ENCODE measurements at places on chromosomes 7 and 10. TPM values are rescaled to one million over a fixed set of nuclear protein-coding genes. Genes with fewer than 3 reads are reported as not detected.

GRCh38 chr10:74276416-74276815 is 125.4 kb downstream of the ADK start:
- DNase-seq: no peak

DNA sequence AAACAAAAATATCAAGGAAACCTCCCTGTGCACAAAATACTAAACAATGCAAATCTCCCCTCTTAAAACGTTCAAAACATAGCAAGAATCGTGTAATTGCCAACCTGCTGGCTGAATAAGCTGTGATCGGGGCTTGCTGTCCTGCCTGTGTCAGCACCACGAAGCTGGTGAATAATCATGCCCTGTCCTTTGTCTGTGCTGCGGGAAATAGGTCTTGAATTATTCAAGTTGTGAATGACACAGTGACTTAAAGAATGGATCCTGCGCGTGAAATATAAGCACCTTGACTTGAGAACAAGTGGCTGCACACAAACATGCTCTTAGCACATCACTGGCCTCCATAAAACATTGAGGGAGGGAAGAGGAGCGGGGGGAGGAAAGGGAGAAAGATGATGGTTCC is 130.2 kb downstream of the OAT start:
- no peak for DNase-seq

DNA sequence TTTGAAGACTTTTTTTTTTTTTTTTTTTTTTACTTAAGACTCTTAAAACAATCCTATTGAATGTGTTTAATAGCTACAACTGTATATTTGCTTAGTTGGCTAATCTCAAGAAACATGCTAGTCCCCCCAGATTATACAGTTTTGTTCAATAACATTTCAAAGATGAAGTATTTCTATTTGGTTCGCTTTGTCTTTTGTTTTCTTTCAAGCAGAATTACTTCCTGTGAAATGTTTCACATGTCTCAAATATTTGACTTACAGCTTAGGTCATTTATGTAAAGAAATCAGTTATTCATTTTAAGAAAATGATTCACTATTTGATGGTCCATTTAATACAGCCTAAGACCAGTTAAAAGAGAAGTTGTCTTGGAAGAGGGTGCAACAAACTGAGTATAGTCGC is 12.8 kb upstream of the LAMB1 start:
- no peak for DNase-seq

DNA sequence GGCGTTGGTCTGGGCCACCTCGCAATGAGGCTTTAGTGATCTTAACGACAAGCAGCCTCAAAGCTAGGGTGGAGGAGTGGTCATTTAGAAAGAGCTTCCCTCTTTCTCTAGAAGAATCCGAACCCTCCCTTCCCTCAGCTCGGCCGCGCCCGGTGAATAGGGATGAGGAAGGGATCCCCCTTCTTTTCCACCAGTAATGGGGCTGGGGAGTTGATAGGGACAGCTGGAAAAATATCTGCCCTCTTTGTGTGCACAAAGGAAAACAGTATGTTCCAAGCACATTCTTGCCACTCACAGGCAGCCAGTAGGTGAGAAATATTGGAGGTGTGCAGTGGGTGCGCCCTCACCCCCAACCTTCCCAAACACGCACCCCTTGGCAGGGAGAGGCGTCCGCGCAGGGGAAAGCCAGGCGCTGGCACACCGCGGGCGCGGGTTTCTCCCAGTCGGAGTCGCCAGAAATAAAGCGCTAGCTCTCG is 6.5 kb downstream of the DLX5 start:
- no peak for DNase-seq

DNA sequence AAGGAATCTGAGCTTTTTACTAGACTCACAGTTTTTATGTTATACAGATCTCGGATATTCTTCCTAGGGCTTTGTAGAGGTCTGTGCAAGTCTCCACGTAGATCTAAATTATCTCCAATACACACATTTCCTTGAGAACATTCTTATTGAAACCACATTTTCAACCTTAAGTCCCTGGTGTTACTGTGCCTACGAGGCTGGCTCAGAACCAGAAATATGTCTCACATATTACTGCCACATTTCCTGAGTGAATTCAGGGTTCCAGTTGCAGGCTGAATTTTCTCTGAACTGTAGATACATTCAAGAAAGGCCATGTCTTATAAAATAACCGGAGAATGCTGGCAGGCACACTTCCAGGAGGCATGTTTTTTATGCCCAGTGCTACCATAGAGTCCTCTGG is 46.5 kb downstream of the INHBA start:
- DNase-seq: no peak

- DNase-seq: no peak
Observed at GRCh38 chr7:26190417-26190869, 10.1 kb downstream of the HNRNPA2B1 start.

GRCh38 chr7:105594034-105594433 is 12.7 kb upstream of the EFCAB10 start:
- no peak for DNase-seq

DNA sequence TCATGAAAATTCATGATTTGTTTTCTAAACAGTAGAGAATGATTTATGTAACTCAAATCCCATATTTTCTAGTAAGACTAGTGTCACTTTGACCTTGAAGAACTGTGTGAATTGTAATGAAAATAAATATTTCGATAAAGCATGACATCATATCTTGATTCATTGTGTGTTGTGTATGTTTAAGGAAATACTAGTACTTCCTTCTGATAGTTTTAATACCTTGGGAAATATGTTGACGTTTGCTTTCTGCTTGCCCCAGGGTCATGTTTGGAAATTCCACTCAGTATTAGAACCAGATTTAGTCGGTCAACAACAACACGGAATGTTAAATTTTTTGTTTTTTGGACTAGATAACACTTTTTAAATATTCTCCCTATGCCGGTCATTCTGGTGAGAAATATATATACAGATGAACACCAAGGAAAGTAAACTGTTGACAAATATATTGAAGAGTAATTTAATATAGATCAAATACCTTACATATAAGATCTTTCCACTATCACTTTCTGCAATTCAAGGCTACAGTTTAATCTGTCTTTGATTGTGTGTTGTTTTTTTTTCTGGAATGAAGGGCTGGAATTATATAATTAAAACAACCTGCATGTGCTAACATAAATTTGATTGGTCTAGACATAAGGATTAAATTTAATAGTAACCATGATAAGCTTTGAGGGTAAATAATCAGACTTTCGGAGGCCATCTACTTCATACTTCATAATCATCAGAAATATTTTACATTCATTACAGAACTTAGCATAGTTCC is 126.2 kb downstream of the MDFIC start:
- DNase-seq: no peak

DNA sequence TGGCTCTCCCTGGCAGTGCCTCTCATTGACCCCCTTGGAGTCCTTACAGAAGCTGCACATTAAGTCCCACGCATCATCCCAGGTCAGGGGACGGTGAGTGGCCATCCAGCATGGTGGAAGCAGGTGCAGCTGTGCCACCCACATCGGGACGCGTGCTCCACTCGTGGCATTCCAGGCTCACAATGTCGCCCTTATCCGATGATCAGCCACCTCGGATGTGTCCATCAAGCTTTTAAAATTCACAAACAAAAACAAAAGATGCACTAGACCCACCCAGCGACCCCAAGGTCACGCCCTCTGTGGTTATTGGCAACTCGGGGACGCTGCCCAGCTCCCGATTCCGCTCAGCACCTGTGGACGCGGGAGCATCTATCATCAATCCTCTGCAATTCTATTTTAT is 530.9 kb downstream of the PTPRN2 start:
- no peak for DNase-seq

DNA sequence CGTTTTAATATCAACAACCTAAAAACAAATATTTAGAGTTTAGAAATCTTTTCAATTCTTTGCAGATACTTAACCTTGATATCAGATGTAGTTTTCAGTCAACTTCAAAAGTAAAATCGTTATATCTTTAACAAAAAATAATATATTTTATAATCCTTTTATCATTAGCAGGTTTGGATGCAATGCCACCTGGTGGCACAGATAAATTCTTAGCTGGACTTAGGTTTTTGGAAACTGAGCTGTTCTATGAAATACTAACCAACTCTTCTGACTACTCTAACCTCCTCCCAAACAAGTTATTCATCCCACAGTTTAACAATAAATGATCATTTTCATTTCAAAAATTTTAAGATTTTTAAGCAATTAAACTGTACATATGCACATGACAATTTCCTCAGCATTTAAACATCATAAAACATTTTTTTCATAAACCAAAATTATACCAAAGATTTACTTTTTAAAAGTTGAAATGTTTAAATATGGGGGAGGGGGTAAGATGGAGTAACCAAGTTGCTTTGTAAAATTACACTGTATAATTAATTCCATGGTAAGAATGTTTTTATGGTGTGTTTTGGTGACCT is 56.9 kb downstream of the HIBADH start:
- peak; percentile 37 for DNase-seq

DNA sequence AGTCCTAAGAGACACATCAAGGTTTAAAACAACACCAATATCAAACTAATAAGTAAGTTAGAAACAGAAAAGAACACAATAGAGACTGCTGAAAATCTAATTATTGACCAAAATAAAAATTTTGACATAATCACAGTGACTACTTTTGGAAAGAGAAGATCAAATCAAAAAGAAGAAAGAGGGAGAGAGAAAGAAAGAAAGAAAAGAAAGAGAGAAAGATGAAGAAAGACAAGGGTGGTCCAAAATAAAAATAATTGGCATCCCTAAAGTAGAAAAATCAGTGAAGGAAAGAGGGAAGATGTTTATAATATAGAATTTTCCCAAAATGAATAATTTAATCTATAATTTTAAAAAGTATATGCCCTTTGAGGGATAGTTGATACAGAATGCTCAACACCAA is 118.8 kb upstream of the VIPR2 start:
- no peak for DNase-seq

DNA sequence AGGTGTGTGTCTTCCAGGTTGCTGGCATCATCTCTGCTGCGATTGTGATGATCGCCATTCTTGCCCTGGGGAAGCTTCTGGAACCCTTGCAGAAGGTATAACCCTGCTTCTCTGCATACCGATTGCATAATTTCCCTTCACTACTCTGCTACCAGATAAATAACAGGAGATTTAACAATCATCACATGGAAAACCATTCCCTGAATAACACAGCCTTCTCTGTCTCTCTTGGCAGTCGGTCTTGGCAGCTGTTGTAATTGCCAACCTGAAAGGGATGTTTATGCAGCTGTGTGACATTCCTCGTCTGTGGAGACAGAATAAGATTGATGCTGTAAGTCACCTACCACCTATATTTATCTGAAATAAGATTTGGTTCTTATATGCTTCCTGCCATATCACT is 33.8 kb downstream of the SLC26A4 start:
- DNase-seq: no peak

GRCh38 chr7:80309971-80310549 is 175.4 kb downstream of the GNAI1 start:
- DNase-seq: no peak

DNA sequence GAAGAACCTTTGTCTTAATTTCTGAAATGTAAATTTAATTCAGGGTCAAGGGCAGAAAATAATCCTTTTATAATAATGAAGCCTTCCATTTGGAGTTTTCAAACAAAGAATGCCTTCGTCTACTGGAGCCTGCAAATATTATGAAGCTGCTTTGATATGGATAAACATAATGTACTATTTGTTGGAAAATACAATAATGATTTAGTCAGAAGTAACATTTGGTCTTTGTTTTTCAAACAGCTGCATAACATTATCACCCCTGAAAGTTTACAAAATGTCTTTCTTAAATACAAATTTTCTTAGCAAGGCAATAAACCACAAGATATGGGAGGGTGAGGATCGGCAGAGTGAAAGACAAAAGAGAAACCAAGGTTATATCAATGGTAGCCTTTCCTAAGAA is 41.5 kb downstream of the TMEM26 start:
- DNase-seq: no peak

DNA sequence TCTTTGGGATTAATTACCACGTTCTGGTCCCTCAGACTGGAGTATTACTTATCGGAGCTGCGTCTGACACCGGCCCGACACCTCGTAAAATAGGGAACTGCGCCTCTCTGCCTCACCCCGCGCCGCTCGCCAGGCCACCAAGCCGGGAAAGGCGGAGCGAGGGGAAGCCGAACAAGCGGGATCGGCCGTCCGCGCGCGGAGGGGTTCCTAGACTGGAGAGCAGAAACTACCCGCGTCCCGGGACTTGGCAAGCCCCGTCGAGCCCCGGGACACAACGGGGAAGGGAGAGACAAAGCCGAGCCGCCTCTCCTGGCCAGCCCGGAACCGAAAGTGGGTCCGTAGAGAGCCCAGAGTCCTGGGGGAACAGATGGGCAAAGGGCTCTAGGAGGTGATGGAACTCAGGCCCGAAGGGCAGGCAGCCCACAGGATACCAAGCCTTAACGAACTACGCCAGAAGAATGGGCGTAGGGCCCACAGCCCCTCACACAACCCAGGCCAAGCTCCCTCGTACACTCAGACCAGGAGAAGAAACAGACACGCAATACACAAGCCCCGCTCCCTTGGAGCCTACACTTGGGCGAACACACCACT is 6.5 kb downstream of the LBX1 start:
- DNase-seq: no peak

GRCh38 chr7:69889338-69889975 is 291.2 kb downstream of the AUTS2 start:
- DNase-seq: no peak

- no peak for DNase-seq
Observed at GRCh38 chr10:26090762-26091161, 125.8 kb upstream of the GAD2 start.

DNA sequence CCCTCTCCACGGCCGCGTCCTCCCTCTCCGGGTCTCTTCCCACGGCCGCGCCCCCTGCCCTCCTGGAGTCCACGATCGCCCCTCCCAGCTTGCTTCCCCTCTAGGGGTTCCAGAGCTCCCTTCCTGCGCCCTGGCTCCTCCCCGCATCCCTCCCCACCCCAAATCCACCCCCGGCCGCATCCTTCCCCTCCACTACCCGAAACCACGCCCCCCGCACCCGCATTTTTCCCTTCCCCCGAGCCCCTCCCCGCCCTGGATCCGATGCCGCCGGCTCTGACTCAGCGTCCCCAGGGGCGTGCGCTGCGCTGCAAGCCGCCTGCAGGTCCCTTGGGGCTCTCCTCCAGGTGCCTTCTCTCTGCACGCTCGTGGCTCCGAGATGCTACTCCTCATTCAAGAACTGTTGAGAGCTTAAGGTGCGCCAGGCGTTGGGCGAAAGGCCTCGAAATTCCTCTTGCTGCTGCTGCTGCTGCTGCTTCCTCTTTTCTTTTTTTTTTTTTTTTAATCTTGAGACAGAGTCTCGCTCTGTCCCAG is 372 bp upstream of the TMEM130 start:
- DNase-seq: no peak

Gene HOXA9
- polyA plus RNA-seq: 124 TPM

Gene SCD
- polyA plus RNA-seq: 36.3 TPM

Gene MINDY3
- 57.4 TPM for polyA plus RNA-seq

Gene SFMBT2
- polyA plus RNA-seq: 9.3 TPM

Gene AKR1B1
- 106 TPM for polyA plus RNA-seq

Gene GATAD1
- polyA plus RNA-seq: 68.7 TPM

Gene FGL2
- 56.0 TPM for polyA plus RNA-seq

Gene C10orf105
- polyA plus RNA-seq: 0.18 TPM

Gene SPDYE16
- polyA plus RNA-seq: 6.2 TPM

Gene MYL10
- 0.37 TPM for polyA plus RNA-seq

Gene ENTPD1
- 23.1 TPM for polyA plus RNA-seq

Gene C7orf57
- polyA plus RNA-seq: 0.95 TPM

Data from left kidney (tissue), 8 donors.